ENCODE measurements at places on chromosomes 3 and 15.

DNA sequence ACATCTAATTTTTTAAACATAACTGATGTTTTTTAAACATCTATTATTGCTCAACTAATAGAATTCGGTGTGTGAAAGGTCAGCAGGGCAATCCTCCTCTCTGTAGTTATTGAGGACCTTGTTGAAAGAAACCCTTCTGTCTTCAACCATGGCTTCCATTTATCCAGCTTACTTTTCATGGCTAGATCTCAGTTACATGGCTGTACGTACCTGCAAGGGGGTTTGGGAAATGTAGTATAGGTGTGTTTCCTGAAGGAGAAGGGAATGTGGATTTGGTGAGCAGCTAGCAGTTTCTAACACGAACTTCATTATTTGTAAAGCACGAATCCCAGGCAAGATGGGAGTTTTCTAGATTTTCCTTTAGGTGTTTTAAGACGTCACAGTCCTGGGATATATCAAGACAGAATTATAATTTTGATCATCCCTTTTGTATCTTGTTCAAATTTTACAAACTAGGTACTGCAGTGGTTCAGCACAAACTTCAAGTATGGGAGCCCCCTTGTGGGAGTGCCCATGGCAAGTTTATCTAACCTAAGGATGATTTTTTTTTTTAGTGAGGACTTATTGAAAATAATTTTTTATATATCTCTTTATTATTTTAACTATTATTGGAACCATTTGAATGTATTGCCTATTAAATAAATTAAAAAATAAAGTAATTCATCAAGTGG, 41.6 kb downstream of the FBXL2 start:
- DNase-seq: no peak

DNA sequence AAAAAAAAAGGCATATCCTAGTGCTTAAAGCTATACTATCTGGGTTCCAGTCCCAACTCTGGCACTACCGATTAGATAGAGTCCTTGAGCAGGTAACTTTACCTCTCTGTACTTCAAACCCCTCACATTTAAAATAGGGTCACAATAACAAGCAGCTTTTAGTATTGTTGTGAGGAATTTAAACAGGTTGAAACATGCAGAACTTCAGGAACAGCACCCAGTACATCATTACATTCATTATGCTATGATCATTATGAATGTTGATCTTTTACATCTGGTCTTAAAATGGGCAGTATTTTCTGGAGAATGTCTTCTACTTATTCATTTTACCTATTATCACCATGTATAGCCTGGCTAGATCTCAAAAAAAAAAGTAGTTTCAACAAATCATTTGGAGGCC, 176.1 kb upstream of the CCDC54 start:
- no peak for DNase-seq

- DNase-seq: no peak
These were observed 395.2 kb upstream of the AZI2 start for GRCh38 chr3:28743831-28744230.

DNA sequence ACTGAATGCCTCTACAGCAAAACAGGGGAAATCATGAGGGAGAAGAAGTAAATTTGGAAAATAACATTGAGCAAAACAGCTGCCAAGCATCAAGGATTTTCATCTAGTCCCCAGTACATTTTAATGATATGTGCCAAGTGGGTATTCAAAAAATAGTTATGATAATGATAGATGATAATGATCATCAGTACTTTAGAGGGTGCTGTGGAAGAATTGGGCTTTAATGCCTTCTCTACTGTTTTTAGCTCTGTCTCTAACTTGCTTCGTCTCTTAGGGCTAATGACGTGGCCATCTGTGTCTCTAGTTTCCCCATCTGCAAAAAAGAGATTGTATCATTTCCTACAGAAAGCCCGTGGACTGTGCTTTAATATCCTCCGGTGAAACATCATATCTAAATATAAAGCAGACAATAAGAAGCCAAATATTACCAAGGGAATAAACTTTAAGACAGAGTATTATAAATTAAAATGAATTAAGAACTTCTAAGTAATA, 10.2 kb upstream of the FSIP1 start:
- no peak for DNase-seq

DNA sequence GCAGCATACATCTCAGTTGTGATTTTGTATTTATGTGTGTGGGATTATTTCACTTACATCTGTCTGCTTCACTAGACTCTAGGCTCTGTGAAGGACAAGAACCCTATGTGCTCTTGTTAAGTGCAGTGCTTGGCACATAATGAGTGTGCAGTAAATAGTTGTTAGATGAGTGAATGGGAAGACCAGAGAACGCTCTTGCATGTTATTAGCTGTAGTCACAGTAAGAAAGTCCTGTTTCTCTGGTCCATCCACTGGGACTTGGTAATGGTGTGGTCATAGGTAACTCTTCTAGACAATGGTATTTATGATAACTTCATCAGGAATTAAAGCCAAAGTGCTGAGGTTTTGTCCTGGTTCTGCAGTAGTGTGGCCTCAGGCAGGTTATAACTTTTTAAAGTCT, 1.4 kb upstream of the AQP9 start:
- no peak for DNase-seq

GRCh38 chr3:52183786-52184445, 14.0 kb upstream of the ALAS1 start:
- DNase-seq: no peak

- DNase-seq: no peak
These were observed 455.8 kb downstream of the GABRG3 start for GRCh38 chr15:27426805-27427204.

- DNase-seq: no peak
These were observed 83.3 kb downstream of the ADCY5 start for GRCh38 chr3:123365450-123366143.

DNA sequence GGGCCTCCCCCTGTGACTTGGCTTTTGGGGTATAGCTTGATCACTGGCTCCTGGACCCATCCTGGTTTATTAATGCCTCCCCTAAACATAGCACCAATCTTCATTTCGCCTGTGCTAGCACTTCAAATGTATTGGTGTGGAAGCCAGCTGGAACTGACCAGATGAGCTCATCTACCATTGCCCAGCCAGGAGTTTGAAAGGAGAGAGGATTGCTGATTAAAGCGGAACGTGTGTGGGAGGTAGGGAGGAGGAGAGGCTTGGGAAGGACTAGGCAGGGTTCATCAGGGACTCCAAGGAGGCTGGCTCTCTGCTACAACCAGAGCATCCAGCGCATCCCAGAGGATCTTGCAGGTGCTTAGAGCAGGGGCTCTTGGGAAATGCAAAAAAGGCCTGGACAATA, 34.4 kb upstream of the TLE3 start:
- no peak for DNase-seq

- DNase-seq: no peak
These were observed 4.1 kb upstream of the COX17 start for GRCh38 chr3:119681279-119681678.

- DNase-seq: no peak
These were observed 197.2 kb downstream of the ATP10A start for GRCh38 chr15:25665913-25666312.

GRCh38 chr15:38860674-38861073, 296.1 kb upstream of the RASGRP1 start:
- DNase-seq: no peak

GRCh38 chr3:188788621-188789081, 383.1 kb upstream of the TPRG1 start:
- DNase-seq: no peak

- DNase-seq: no peak
These were observed 9.6 kb downstream of the ARHGEF3 start for GRCh38 chr3:56792193-56792592.

- DNase-seq: no peak
These were observed 885.2 kb upstream of the CFAP20DC start for GRCh38 chr3:59935025-59935424.

- no peak for DNase-seq
These were observed 60.8 kb upstream of the PXYLP1 start for GRCh38 chr3:141170678-141171295.

- DNase-seq: no peak
These were observed 11.9 kb downstream of the C2CD4B start for GRCh38 chr15:62153228-62153627.

DNA sequence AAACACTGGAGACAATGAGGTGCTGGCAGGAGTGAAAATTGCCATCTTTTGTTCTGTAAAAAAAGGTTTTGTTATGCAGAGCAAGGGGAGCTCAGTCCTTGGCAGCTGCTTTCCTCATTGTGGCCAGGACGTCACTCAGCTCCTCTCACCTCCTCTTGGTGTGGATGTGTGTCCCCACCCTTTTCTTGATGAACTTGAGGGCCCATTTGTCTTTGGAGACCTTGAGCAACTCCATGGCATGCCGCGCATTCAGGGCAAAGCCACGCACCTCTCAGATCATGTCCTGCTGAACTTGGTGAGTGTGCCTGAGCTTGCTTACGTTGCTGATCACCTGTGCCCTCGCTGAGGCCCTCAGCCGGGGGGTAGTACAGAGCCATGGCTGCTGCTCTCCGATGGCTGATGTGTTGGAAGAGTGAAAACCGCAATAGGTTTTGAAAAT, 24.5 kb upstream of the BDH1 start:
- DNase-seq: no peak

DNA sequence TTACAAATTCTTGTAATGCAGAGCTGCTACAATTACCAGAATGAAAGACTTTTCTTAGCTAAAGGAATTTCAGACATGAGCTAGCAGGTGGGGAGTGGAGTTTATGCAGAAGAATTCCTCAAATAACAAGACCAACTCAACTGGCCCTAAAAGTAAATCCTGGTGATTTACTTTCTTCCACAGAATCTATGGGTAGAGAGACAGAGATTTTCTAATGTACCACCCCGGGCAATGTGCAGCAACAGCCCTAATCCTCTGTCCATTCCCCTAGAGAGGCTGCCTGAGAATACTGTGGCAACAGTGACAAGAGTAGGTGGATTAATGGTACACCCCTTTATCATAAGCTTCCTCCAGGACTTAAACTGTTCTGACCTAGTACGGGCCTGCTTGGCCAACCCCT, 55.2 kb downstream of the AQR start:
- DNase-seq: no peak

DNA sequence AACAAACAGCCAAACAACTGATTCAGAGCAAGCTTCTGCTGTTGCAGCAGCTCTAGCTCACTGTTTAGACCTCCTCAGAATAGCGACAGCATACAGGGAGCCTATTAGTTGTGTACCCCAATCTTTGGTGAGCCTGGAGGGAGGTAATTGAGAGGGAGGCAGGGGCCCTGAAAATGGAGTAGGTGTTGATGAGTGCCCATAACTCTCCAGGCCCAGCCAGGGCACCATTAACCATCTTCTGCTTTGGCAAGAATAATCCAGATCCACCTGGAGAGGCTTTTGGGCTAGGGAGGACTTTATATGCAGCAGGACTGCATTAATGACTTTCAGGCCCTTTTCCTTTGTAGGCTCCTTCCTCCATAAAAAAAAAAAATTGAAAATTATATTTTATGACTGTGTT, 20.9 kb downstream of the PLCL2 start:
- no peak for DNase-seq

DNA sequence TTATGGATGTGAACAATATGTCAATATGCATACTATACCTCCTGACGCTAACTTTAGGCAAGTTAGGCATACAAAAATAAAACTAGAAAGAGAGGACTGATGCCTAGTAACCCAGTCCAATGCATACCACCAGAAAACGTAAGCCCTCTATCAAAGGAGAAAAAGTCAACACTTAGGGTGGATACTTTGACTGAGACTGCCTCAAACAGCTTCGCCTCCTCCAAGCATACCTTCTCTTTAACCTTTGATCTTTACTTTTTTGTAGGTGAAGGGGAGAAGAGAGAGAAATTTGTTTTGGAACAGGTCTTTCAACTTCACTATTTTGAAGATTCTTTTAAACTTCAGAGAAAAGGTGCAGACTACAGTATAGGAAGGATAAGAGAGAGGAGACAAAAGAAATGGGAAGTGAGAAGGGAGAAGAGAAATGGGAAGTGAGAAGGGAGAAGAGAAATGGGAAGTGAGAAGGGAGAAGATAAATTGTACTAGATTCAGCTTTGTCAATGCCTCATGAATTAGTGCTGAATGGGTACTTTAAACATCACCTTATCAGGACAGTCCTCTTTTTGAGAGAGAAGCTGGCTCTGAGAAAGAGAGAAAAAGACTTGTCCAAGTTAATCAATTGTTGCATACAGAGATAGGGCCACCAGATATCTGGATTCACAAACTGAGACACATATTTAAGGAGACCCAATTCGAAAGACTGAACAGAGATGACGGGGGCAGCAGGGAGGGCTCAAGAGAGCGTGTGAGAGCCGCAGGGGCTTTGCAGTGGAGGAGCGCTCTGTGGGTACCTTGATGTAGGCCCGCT, 1.0 kb downstream of the P3H2 start:
- DNase-seq: no peak

DNA sequence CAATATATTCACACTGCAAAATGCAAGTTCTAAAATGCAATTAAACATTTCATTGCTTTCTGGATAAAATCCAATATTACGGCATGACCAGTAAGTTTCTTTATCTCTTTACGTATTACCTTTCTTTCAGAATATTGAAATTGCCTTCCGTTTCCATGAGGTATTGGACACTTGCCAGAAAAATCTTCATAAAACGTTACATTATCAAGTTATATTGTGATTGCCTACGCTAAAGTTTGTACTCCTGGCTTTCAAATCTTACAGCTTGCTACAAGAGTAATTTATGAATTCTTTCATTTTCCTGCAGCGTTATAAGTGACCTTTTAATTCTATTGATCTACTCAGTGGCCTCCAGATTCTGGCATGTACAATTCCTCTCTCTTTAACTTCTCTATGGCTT, 1349.3 kb downstream of the OTOL1 start:
- no peak for DNase-seq

DNA sequence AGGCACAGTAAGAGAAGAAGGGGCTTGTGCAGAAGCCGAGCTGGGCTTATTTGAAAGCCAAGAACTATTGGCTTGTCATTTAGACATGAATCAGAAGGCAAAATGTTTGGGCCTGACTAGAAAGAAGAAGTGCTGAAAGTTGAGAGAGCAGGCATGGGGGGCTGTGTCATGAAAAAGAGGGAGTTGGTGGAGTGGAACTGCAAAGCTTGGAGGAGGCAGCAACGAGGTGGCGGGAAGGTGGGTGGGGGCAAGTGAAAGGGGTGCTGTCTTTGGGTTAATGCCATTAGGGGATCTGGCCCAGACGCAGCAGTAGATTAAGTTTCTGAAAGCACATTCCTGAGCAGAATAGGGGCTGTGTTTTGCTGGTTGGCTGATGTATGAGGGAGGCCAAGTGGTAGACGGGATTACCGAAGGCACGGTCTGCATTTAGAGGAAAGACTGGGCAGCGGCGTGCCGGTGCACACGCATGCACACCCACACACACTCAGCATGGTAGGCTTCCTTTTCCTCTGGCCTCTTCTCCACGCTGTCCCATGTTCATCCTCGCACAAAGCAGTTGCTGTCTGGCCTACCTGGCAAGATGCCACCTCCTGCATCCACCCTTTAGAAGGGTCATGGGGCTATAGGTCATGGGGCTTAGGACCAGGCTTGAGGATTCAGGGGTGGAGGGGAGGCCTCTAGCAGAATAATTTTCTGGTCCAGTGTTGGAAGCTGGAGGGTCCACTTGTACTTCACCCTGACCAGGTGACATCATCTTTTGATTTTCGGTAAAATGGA, 43.0 kb downstream of the BOC start:
- DNase-seq: no peak

Data from activated effector memory CD4-positive, alpha-beta T cell treated with Interleukin-2 at 50 U/mL for 16 hours (primary cell).